ENCODE measurements at places on chromosomes 6 and 20.

DNA sequence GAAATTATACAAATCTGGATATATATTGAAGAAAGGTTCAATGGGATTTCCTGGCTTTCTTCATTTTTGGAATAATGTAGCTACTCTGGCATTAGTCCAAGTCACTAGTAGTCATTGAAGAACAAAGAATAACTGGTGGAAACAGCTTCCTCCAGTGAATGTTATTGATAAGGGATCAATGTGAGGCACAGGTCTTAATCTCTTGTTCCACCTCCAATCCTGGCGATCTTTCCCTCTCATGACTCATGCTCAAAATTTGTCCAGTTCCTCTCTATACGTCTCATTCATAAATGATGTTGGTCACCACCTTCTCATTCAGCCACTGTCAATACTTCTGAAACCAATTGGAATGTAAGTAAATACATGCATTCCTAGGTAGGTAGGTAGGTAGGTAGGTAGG, 185.0 kb upstream of the BMP2 start:
- no peak for DNase-seq

DNA sequence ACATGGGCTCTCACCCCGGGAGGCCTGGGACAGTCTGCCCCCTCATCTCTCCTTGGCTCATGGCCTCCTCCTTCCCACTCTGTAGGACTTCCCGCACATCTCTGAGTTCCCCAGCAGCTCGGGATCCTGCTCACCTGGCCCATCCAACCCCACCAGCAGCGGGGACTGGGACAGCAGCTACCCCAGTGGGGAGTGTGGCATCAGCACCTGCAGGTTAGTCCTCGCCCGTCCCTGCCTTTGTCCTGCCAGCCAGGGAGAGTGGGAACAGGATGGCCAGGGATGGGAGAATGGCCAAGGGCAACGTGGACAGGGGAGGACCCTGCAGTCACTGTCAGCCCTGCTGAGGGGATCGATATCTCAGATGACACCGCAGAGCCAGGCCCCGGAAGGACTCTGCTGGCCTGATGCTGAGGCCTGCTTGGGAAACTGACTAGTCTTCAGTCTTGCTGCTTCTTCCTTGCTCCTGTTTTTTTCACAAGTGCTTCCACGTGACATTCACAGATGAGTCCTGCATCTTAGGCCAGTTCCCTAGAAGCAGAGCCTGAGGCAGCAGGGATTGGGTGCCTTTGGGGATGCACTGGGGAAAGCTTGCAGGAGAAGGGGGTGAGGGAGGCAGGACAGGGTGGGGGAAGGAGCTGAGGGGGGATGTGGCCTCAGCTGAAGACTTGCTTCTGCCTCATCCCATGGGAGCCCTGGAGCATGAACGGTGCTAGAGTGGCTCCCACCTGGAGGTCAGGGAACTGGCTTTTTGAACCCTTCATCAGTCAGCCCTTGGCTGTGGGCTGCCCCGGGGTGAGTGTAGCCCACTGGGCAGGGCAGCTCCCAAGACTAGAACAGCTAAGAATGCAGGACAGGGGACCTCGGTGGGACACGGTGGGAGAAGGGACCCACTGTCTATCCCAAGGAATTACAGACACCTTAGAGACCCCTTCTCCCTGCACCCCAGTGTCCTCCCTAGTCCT, 120.1 kb downstream of the JPH2 start:
- DNase-seq, result no peak

DNA sequence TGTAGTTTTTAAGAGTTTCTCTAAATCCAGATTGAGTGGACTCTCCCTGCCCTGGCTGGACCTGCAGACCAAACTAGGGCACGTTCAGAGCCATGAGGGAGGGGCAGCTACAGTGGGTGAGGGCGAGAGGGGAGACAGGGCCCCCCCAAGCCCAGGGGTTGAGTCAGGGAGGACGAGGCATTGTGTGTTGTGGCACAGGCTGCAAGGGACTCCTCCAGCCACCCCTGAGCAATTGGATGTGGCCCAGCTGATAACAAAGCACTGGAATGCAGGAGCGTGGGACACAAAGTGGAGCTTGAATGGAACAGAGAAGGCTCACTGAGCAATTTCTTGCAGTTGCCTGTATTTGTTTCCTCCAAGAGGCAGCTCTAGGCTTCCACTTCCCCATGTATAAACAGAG, 43.5 kb upstream of the MYL9 start:
- no peak for DNase-seq

- DNase-seq, result no peak
Measured at GRCh38 chr20:38195521-38195920, 30.5 kb upstream of the TGM2 start.

DNA sequence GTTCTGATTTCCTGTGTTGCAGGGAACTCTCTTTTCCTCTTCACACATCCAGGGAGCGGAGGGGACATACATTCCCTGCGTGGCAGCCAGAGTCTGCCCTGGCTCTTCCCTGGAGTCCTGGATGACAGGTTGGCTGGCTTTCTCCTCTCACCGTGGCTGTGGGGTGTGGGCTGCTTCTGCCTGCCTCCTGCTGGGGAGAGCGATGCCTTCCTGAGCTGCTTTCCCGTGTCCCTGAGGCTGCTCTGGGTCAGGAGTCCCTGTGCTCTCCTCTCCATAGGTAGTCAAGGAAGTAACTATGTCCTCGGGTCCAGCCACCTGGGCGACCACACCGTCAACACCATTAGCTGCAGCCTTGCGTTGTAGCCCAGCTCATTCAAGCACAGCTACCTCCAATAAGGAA, 451.7 kb downstream of the QKI start:
- no peak for DNase-seq

Measured in T-cell (primary cell).